Right renal pelvis (tissue), 4 donors: ENCODE measurements at places on chromosomes 16 and 17. TPM values are rescaled to one million over a fixed set of nuclear protein-coding genes. Genes with fewer than 3 reads are reported as not detected.

DNA sequence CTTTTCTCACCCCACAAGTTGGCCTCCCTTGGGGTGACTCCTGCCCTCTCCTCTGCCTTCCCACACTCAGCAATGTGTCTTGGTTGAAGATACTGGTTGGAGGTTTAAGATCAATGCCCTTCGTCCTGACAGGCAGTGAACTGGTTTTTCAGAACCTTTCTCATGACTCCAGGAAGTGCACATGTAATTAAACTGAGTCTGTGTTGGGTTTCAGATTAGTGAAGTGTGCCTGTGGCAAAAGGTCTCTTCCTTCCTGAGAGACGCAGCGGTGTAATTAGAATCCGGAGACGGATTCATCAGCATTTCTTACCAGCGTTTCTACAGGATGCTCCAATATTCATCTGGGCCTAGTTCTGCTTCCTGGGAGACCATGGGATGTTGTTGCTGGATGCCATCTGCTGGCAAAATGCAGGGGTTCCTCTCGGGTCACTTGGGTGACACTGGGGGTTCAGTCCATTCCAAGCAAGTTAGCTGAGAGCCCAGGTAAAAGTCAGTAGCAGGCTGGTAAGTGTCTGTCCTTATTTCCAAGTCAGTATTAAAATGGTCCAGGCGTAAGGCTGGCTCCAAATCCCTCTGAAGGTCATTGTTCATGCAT is 233.3 kb downstream of the XYLT1 start:
- no peak for DNase-seq

GRCh38 chr17:74280093-74280513 is 6.1 kb downstream of the DNAI2 start:
- no peak for DNase-seq

GRCh38 chr16:12801511-12802042 is 2.1 kb downstream of the CPPED1 start:
- DNase-seq = peak; percentile 14

DNA sequence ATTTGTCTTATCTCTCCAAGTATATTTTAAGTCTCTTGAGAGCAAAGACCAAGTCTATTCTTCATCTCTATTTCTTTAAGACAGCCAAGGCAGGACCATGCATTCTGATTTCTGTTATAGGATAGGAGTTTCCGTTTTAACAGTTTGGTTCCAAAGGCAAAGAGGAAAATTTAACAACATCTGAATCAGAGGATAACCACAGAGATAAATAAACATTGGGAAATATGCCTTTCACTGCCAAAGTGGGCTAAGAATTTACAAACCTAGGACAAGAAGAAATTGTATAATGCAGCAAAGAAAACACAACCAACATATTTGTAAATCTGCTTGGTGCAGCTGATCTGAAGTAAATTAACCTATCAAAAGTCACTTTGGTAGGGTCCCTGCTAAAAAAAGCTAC is 37.7 kb downstream of the USP32 start:
- DNase-seq = no peak

DNA sequence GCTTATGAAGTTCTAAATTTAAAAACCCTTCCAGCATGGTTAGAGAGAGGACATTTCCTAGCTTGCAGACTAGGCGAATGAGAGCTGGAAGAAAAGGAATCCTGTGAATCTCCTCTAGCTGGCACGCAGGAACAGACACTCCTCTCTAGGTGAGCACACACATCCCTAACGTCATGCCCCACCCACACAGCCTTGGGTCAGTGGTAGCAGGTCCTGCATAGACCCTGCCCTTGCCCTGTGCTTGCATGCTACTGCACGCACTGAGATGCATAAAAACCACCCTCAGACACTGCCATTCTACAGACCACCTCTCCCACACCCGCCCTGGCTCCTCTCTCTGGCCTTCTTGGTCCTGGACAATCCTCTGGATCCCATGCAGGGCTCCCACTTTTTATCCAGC is 23.5 kb downstream of the CES1 start:
- no peak for DNase-seq

DNA sequence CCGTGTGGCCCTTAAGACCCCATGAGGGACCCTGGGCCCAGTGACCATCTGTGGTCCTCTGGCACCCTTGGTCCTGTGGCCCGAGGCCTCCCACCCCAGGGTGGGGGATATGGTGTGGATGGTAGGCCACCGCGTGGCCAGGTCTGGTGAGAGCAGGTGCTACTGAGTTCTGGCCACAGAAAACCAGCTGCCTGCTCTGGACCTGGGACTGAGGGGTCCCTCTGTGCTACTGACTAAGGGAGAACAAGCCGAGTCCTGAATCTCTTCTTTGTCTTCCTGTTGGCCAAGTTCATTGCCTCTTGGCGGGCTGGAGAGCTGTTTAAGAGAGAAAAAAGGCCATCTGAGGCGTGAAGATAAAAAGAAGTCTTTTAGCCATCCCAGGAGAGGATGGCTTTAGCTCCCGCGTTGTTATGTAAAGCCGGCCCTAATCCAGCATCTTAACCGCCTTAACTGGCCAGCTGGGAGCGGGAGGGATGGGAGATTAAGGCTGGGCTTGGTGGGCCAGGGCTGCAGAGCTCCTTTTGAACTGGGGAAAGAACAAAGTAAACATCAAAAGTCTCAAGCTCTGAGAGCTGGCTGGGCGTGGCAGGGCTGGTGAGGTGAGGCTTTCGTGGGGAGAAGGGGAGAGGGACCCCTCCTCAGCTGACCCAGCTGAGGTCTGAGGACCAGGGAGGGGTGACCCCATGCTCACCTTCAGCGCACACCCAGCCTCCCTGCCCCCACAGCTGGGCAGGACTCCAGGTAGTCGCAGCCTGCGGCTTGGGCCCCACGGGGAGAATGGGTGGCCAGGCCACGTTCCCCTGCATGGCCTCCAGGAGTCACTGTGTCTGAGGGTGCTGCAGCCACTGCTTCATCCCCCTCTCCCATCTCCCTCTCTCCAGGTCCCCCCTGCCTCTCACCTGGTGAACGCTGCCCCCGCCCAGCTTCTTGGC is 62.4 kb downstream of the NKD1 start:
- DNase-seq = no peak

- no peak for DNase-seq
Observed at GRCh38 chr16:71315269-71315668, 26.1 kb upstream of the CMTR2 start.

The NUPR1 gene
- 9.4 TPM for polyA plus RNA-seq

The LPO gene
- 0.29 TPM for polyA plus RNA-seq

The BRIP1 gene
- polyA plus RNA-seq = 11.7 TPM

The ACSM2A gene
- polyA plus RNA-seq = 57.6 TPM
